ENCODE measurements at places on chromosomes 2 and 18.

DNA sequence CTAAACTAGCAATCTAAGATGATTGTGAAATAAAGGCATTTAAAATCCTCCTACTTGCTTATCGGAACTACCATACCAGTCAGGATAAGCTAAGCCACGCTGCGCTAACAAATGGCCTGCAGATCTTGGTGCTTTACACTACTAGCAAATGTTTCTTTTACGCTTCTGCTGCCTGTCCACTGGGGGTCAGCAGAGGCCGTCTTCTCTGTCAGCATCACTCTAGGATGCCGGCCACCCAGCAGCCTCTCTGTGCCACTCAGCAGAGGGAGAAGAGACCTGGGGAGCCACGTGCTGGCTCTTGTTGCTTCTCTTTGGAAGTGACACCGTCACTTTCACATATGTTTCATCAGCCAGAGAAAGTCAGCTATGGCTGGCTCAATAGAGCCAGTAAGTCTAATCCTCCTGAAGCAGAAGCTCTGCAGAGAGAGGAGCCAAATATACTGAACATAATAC is 36.6 kb downstream of the COPS8 start:
- peak; percentile 41 for DNase-seq

DNA sequence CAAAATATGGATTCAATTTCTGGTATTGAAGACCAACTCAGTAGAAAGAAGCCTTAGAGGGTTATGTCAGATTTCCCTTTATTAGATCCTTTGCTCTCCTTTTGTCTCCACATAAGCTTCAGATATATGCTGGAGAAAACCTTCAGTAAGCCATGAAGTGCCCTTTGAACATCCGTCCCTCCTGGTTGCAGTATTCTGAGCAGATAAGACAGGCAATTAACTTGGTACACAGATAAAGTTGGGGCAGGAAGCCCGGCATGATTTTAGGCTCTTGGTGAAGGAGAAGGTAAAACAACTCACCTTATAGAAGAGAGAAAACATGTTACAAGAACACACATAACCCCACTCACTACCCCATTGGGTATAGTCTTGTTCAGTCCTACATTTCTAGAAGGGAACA is 76.4 kb downstream of the SRD5A2 start:
- no peak for DNase-seq

GRCh38 chr2:208268156-208268952 is 2.3 kb downstream of the PIKFYVE start:
- DNase-seq: no peak

DNA sequence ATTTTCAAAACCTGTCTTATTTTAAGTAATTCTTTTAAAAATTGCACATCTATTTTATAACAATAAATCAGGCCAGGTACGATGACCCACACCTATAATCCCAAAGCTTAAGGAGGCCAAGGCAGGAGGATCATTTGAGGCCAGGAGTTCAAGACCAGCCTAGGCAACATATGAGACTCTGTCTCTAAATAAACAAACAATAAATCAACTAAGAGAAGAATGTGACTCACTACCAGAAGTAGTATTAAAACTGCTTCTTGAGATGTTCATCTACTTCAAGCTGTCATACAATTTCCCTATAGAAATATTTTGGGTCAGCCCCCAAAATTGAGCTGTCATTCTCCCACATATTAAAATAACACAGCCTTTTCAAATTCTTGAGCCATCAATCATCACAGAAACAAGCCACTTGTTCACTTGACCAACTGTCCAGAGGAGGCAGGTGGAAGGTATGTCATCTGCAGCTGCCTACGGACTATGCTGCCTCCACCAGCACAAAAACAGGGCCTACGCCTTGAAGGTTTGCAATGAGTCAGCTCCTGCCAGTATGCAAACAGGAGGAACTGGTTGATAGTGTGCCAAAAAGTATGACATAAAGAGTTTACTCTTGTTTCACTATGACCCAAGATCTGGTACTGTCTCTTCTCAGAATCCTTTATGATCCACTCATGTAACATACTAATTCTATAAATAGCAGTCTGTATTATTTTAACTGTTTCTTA is 33.6 kb downstream of the KIDINS220 start:
- no peak for DNase-seq

DNA sequence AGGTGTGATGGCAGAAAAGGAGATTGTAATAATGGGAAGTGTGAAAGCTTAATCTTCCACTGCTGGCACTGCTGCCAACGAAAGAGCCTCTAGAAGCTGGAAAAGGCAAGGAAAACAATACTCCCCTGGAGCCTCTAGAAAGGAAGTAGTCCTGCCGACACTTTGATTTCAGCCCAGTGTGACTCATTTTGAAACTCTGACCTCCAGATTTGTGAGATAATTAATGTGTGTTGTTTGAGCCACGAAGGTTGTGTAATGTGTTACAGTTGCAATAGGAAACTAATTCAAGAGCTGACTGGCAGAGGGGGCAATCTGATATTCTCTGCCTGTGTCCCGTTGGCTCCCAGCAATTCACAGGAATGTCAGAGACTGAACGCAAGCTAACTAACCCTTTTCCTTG is 219.2 kb upstream of the UBE2E3 start:
- DNase-seq: no peak

DNA sequence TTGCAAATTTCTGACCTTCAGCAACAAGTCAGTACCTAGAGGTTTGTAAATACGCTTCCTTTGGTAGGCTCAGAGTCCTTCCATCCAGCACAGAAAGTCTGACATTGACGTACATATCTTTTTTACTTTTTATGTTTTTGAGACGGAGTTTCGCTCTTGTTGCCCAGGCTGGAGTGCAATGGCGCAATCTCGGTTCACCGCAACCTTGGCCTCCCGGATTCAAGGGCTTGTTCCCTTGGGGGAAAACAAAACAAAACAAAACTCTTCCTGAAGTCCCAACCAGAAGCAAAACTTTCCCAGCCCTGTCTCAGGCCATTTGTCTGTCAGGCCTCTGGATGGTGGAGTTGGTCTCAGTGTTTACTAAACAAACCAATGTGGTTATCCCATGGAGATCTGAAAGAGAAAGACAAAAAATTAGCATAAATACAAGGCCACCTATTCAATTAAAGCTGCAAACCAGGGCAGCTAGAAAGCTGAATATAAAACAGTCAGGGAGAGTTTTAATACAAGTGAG is 29.6 kb upstream of the ATL2 start:
- DNase-seq: no peak

- DNase-seq: no peak
Observed at GRCh38 chr2:42450136-42450535, 43.6 kb downstream of the KCNG3 start.

DNA sequence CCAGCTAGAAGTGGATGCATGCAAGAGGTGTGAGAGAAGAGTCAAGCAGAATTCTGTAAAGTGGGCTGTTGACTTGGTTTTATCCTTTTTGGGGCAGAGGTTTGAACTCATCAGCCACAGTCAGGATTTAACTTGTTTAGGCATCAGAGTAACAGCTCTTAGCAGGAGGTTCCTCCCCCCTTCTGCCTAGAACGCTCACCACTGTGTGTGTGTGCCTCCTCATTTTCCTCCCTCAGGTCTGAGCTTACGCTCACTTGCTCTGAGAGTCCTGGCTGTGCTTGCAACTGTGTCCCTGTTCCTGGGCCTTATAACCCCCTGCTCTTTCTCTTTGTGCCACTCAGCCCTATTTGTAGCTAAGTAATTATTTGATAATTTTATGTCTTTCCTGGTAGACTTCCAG is 167.9 kb downstream of the TMEM182 start:
- DNase-seq: no peak

GRCh38 chr2:222869252-222869560 is 8.4 kb downstream of the ACSL3 start:
- no peak for DNase-seq
